Astrocyte (in vitro differentiated cells and primary cell): ENCODE measurements at places on chromosomes 7 and 10.

DNA sequence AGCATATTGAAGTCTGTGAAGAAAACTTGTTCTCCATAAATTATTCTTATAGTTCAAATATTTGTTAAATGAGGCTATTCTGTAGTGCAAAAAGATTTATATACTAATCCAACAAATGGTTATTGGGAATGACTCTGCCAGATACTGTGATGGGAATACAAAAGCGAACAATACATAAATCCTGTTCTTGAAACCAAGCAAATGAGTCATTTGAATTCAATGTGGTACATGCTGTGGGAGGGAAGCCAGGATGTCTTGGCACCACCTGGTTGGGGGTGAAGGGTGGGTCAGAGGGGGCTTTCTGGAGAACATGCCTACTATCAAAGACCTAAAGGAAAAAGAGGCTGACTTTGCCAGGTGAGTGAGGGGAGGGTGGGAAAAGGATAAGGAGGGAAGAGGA is 594.2 kb downstream of the CALN1 start:
- DNase-seq, result peak; percentile 29

DNA sequence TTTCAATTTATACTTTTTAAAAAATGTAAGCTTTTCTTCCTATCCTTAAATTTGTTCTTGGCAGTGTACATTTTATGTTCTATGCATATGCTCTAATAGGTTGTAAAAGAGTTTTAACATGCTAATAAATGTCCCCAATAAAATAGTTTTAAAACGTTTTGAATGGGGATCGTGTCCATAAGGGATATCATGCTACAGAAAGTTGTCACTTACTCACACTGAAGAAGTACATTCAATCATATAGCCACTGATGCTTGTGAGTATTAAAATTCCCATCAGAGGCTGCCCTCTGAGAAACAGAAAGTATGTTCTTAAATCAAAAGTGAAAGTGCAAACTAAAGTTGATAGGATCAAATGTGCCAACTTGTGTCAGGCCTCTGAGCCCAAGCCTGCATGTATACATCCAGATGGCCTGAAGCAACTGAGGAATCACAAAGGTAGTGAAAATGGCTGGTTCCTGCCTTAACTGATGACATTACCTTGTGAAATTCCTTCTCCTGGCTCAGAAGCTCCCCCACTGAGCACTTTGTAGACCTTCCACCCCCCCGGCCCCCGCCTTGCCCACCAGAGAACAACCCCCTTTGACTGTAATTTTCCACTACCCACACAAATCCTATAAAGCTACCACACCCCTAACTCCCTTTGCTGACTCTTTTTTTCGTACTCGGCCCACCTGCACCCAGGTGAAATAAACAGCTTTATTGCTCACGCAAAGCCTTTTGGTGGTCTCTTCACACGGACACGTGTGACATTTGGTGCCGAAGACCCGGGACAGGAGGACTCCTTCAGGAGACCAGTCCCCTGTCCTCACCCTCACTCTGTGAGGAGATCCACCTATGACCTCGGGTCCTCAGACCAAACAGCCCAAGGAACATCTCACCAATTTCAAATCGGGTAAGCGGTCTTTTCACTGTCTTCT is 877 bp upstream of the NOD1 start:
- no peak for DNase-seq

GRCh38 chr7:116911801-116912200 is 41.5 kb upstream of the ST7 start:
- DNase-seq, result peak; percentile 47

GRCh38 chr7:76364198-76364584 is 5.4 kb upstream of the YWHAG start:
- DNase-seq, result peak; percentile 70
